HS-5 (cell line): ENCODE measurements at places on chromosomes 3 and 15.

DNA sequence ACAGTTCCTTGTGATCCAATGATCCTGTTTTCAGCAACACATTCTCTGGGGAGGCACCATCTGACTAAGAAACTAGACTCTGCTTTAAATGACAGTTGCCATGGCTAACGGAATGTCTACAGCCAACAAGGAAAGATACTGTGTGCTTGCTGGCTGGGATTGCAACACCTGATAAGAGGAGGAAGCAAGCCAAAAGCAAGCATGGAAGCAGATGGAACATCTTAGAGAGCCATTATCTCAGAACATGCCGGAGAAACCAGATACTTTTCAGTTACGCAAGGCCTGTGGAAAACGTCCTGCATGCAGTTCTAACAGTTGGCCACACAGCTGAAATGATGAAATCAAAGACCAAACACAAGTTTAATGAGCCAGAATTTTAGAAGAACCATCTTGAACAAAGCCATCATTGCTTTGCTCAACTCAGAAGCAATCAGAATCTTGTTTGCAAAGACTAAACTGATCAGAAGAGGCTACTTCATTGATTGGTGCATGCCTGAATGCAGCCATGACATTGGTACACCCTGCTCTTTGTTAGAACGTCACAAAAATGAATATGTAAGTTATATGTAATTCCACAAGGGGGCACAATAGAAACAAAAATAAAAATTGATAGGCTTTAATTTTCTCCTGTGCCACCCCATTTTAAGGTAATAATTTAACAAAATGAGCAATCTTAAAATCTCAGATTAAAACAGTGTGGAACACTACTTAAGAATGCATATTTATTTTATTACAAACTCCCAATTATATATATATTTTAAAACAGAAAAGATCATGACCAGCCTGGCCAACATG, 50.8 kb downstream of the GXYLT2 start:
- DNase-seq, result peak; percentile 96

- DNase-seq, result no peak
These were observed 110.4 kb downstream of the FILIP1L start for GRCh38 chr3:100003609-100004503.

DNA sequence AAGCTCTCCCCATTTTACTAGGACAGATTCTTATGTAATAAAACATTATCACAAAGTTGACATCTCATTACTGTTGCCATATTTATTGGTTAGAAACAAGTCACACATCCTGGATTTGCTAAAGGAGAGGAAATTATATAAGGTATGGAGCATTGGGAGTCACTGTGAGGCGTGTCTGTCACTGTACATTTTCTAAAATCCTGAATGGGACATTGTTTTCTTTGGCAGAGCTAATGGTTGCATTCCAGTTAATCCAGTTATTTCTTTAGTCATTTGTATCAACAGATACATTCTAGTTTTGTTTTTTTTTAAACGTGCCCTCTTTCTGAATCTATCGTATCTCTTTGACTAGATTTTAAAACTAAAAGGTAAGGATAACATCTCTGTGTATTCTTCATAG, 70.2 kb upstream of the MITF start:
- no peak for DNase-seq

DNA sequence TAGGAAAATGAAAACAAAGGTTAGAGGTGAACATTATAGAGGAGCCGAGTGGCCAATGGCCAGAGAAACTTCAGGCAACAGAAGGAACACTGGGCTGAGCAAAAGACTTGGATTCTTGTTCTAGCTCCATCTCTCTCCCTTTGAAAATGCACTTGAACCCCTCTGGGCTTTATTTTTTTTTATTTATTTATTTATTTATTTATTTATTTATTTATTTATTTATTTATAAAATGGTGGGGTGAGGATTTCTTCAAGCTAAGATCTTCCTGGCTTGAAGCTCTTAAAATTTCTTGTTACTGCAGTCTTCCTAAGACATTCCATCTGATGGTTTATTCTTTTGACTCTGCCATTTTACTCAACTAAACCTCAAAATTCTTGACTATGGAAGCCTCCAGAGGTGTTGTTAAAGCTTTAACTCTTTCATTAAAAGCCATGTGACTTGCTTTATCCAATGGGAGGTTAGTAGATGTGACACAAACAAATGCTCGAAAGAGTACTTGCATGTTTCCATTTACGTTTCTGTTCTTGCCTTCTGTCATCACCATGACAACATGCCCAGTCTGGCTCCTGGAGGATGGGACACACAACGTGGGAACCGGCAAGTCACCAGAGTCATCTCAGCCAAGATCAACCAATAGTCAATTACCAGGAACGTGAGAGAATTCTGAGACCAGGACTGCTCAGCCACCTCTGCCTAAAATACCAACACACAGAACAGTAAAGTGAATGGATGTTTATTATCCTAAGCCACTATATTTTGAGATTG, 325.2 kb upstream of the CTNNB1 start:
- DNase-seq, result no peak

DNA sequence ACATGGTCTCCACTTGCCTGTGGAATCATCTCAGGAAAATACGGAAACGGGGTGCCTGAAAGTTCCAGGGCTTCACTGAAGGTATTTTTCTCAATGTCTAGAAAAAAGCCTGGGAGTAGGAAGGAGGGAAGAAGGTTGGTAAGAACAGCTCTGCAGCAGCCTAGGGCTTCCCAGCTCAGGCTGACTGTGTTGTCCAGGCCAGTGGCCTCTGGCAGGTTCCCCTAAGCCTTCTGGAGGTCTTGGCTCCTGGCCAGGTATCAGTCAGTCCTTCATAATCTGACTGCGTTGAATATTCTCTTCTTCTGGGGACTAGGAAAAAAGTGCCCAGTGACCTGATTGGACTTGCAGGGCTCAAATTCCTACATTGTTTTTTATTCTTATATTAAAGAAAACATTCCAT, 38.6 kb downstream of the SSR3 start:
- DNase-seq, result no peak

DNA sequence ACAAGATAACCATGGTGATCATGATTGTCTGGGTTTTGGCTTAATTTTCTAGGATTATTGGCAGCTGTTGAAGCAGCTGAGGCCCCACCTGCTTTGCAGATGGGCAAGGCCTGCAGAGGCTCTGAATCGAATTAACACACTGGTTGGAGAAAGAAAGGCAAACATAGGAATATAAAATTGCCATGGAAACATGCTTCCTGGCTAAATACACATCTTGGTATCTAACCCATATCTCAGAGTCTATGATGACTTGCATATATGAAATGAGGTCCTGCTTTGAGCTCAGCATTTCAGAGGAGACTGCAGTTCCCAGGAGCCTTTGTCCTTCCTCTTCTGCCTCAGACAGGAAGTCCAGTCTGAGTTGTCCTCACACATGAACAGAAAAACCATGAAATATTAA, 24.3 kb upstream of the SV2B start:
- DNase-seq, result no peak

- DNase-seq, result no peak
These were observed 152.7 kb upstream of the PRICKLE2 start for GRCh38 chr3:64377942-64378341.

GRCh38 chr3:177882124-177882648, 654.0 kb upstream of the KCNMB2 start:
- no peak for DNase-seq

DNA sequence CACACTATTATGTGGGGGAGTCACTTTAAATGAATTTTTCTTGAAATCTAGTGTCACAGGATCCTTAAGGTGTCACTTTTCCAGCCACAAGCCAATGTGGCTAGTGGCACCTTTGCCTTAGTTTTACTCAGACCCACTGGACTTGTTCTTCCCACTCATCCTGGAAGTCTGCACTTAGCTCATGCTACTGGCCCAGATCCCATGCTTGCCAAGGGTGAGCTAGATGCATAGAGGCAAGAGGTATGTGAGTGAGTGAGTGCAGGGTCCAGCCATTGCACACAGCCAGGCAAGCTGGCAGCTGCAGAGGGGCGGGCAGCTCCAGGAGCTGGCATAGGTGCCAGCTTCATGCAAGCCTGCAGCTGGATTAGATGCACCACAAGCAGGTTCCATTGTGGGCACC, 81.0 kb downstream of the CGGBP1 start:
- no peak for DNase-seq
